ENCODE measurements at places on chromosomes 6 and 20. TPM values are rescaled to one million over a fixed set of nuclear protein-coding genes. Genes with fewer than 3 reads are reported as not detected.

DNA sequence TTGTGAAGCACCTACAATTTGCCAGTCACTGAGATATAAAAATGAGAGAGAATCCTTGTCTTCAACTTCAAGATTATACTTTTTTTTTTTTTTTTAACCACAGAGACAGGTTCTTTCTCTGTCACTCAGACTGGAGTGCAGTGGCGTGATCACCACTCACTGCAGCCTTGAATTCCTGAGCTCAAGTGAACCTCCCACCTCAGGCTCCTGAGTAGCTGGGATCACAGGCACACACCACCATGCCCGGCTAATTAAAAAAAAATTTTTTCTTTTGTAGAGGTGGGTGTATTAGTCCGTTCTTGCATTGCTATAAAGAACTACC is 51.6 kb upstream of the PMEPA1 start:
- DNase-seq: no peak

DNA sequence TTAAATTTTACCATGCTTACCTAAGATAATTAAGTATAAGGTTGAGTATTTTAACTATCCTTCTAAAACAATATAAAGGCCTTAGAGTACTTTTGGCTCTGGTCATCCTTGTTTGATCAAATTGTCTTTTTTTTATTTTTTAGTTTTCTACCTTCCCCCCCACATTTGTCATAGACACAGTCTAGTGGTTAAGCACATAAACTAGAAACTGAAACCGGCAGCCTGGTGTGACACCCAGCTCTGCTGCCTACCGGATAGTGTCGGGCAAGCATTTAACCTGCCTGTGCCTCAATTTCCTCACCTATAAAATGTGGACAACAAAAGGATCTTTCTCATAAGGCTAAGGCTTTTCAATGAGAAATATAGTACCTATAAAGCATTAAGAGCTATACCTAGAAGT is 21.6 kb upstream of the TULP4 start:
- no peak for DNase-seq

- no peak for DNase-seq
Measured at GRCh38 chr6:85069577-85069976, 305.2 kb upstream of the TBX18 start.

- no peak for DNase-seq
Measured at GRCh38 chr20:13423472-13424173, 202.5 kb downstream of the ISM1 start.

GRCh38 chr6:37607944-37608343 is 89.7 kb downstream of the MDGA1 start:
- DNase-seq: no peak

- DNase-seq: no peak
Measured at GRCh38 chr20:16475225-16475624, 98.0 kb downstream of the KIF16B start.

DNA sequence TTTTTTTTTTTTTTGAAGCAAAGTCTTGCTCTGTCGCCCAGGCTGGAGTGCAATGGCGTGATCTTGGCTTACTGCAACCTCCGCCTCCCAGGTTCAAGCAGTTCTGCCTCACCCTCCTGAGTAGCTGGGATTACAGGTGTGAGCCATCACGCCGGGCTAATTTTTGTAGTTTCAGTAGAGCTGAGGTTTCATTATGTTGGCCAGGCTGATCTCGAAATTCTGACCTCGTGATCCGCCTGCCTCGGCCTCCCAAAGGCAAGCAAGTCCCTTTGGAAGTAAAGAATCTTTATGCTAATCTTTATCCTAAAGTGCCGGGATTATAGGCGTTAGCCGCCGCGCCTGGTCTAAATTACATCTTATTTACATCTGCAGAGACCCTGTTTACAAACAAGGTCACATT is 1.5 kb downstream of the PSMG4 start:
- DNase-seq: no peak

- DNase-seq: no peak
Measured at GRCh38 chr20:51801823-51802123, 548 bp downstream of the SALL4 start.

DNA sequence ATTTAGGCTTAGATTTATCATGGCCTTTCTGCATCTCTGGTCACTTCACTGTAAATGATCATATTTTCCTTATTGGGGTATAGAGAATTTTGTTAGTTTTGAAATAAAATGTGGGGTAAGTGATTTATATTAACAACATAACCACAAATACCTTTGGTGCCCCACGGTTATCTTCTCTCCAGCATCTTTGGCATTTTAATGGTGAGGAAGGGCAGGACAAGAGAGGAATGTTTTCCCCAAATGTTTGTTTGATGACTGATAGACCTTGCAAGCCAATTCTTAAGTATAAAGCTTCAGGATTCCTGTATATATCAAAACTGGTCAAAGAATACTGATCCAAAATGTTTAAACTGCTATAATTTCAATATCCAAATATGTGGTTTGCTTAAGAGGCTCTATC is 171.6 kb upstream of the SMLR1 start:
- DNase-seq: no peak

The FAM209A gene
- 1.5 TPM for total RNA-seq

The TRMT11 gene
- 23.9 TPM for total RNA-seq
